ENCODE measurements at places on chromosomes 16 and 17. TPM values are rescaled to one million over a fixed set of nuclear protein-coding genes. Genes with fewer than 3 reads are reported as not detected.

DNA sequence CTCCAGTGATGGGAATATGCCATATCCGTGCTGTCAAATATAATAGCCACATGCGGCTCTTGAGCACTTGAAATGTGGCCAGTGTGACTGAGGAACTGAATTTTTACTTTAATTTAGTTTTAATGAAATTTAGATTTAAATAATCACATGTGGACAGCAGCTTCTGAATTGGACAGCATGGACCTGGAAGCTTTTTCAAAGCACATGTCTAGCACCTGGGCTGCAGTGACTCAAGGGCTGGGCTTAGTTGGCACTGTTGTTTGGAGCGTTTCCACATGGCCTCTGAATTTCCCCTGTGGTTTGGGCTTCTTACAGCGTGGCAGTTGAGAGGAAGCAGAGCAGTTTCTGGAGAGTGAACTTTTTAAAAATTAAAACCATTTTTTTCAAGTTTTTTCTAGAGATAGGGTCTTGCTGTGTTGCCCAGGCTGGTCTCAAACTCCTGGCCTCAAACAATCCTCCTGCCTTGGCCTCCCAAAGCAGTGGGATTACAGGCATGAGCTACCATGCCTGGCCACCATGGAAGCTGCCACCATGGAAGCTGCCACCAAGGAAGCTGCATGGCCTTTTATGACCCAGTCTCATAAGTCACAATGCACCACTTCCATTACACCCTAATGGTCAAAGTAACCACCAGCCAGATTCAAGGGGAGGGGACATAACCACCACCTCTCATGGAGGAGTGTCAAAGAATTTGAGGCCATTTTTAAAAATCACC lies 6.7 kb upstream of the TOB1 start:
- peak overlapping the region; percentile 78 for H3K27ac ChIP-seq
- H3K4me1 ChIP-seq: peaks cover 30% of the 10 kb centered on the region
- H3K27me3 ChIP-seq: no peaks in the 10 kb centered on the region
- DNase-seq: peak; percentile 62
- H3K4me3 ChIP-seq: no peak overlapping the region
- H3K36me3 ChIP-seq: no peaks in the 10 kb centered on the region

GRCh38 chr16:85466304-85466700 lies 146.8 kb upstream of the GSE1 start:
- H3K27ac ChIP-seq: peak overlapping the region; percentile 61
- H3K27me3 ChIP-seq: no peaks in the 10 kb centered on the region
- no peak for DNase-seq
- H3K4me3 ChIP-seq: no peak overlapping the region

- H3K27me3 ChIP-seq: peaks cover 16% of the 10 kb centered on the region
- no peak overlapping the region for H3K27ac ChIP-seq
- DNase-seq: no peak
Observed at GRCh38 chr16:87675111-87675719, 72.9 kb downstream of the JPH3 start.

DNA sequence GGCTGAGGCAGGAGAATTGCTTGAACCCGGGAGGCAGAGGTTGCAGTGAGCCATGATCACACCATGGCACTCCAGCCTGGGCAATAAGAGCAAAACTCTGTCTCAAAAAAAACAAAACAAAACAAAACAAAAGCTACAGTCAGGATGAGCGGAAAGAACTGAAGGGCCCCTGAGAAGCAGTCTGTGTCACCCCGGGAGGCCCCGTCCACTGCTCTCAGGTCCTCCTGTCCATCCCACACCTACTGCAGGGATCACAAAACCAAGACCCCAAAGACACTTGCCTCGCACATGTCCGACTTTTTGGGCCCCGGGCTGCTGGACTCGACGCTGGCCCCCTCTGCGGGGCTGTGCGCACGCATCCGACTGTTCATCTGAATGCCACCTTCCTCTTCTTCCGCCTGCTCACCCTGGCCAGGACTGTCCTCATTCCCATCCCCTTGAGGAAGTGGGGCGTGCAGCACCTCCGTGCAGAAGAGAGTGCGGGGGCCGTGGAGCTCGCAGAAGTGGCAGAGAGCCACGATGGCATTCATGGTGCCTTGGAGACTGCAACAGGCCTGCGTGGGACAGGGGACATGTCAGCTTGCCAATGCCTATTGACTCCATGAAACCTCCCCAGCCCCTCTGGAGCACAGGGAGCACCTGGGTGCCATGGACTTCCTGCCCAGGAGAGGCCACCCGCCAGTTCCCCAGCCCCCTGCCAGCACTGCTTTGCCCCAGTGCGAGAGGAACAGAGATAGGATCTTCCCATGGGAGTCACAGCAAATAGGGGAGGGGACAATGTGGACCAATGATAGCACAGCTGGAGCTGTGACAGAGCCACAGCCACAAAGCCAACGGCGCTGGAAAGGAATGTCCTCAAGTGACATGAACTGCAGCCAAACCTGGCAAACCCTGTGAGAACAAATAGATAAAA lies 9.1 kb downstream of the FLCN start:
- H3K27me3 ChIP-seq: no peaks in the 10 kb centered on the region
- H3K4me3 ChIP-seq: no peak overlapping the region
- peaks cover 97% of the 10 kb centered on the region for H3K36me3 ChIP-seq

DNA sequence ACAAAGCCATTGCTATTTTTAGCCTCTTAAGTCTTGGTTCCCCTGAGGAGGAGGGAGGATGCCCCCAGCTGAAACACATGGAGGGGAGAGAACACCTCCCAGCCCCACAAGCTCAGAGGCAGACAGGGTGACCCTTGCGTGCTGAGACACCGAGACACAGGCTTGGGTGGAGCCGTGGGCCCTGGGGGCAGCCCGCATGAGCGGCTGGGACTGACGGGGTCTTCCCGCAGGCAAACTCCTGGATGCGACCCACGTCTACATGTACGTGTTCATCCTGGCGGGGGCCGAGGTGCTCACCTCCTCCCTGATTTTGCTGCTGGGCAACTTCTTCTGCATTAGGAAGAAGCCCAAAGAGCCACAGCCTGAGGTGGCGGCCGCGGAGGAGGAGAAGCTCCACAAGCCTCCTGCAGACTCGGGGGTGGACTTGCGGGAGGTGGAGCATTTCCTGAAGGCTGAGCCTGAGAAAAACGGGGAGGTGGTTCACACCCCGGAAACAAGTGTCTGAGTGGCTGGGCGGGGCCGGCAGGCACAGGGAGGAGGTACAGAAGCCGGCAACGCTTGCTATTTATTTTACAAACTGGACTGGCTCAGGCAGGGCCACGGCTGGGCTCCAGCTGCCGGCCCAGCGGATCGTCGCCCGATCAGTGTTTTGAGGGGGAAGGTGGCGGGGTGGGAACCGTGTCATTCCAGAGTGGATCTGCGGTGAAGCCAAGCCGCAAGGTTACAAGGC lies 9.8 kb downstream of the SLC16A3 start:
- H3K36me3 ChIP-seq: no peaks in the 10 kb centered on the region
- DNase-seq: no peak
- peak overlapping the region; percentile 19 for H3K4me3 ChIP-seq
- H3K4me1 ChIP-seq: peaks cover 84% of the 10 kb centered on the region

DNA sequence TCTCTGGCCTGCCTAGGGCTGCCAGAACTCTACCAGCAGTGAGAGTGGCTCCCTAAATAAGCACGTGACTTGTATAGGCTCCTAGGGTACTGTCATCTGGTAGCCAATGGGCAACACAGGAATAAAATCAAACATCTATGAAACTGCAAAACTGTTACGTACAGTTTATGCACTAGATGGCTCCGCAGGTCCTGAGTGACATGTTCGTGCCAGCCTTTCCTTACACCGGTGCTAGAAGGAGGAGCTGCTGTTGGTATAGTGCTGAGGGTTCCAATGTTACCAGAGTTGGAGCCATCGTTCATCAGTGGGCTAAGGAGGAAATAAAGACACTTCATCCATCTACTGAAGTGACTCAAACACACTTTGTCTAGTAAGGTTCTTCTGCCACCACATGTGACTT lies 63.2 kb upstream of the TRAP1 start:
- peaks cover 13% of the 10 kb centered on the region for H3K4me1 ChIP-seq
- no peak for DNase-seq
- no peaks in the 10 kb centered on the region for H3K27me3 ChIP-seq
- H3K36me3 ChIP-seq: peaks cover 70% of the 10 kb centered on the region
- no peak overlapping the region for H3K27ac ChIP-seq

- no peak for DNase-seq
- H3K4me1 ChIP-seq: no peaks in the 10 kb centered on the region
- no peaks in the 10 kb centered on the region for H3K36me3 ChIP-seq
- H3K27me3 ChIP-seq: no peaks in the 10 kb centered on the region
Observed at GRCh38 chr17:82663381-82664275, 15.4 kb upstream of the WDR45B start.

TCAP gene
- total RNA-seq: 1,768 TPM

GRCh38 chr17:7323731-7324437 lies 5.3 kb downstream of the NEURL4 start:
- H3K4me1 ChIP-seq: peaks cover 12% of the 10 kb centered on the region
- H3K36me3 ChIP-seq: no peaks in the 10 kb centered on the region
- no peak overlapping the region for H3K27ac ChIP-seq
- no peak overlapping the region for H3K4me3 ChIP-seq

FDXR gene
- total RNA-seq: 6.0 TPM

GRCh38 chr16:75053791-75054555 lies 55.1 kb downstream of the ZNRF1 start:
- no peak overlapping the region for H3K4me3 ChIP-seq
- H3K4me1 ChIP-seq: peaks cover 49% of the 10 kb centered on the region
- H3K36me3 ChIP-seq: no peaks in the 10 kb centered on the region
- DNase-seq: peak; percentile 81
- H3K27ac ChIP-seq: peak overlapping the region; percentile 66

DNA sequence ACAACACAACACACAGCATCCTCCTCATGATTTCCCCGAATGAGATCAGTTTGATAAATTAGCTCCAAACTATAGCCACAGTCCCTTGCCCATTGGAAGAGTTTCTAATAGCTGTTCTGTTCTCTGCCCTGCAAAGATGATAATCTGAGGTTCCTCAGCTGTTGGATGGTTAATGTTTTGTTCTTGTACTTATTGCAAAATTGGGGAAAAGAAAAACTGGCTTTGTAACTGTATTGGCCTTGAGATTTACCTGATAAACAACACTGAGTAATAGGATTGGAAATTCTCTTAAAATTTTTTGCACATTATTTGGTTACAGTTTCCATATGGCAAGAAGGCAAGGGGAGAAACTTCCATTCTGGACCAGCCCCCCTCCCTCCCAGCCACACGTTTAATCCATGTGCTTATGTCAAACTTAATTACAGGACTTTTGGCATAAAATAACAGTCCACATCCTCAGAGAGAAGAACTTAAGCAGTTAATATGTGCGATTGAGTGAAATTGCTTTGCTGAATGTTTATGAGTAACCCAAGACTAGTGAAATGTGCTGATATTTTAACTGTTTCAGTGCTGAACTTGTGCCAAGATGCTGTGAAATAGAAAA lies 119.1 kb upstream of the ZFHX3 start:
- no peak overlapping the region for H3K4me3 ChIP-seq
- H3K27ac ChIP-seq: peak overlapping the region; percentile 17
- no peak for DNase-seq
- H3K36me3 ChIP-seq: no peaks in the 10 kb centered on the region
- H3K27me3 ChIP-seq: no peaks in the 10 kb centered on the region
- H3K4me1 ChIP-seq: peaks cover 9% of the 10 kb centered on the region

GRCh38 chr17:50498021-50498874 lies 10.0 kb upstream of the MYCBPAP start:
- H3K4me1 ChIP-seq: no peaks in the 10 kb centered on the region
- no peak for DNase-seq
- no peak overlapping the region for H3K4me3 ChIP-seq
- H3K27me3 ChIP-seq: no peaks in the 10 kb centered on the region
